ENCODE measurements at places on chromosomes 4 and X.

- H3K4me3 ChIP-seq = peak overlapping the region; percentile 72
- H3K4me1 ChIP-seq = peaks cover 4% of the 10 kb centered on the region
Observed at GRCh38 chr4:78552389-78553042, 946 bp downstream of the ANXA3 start.

DNA sequence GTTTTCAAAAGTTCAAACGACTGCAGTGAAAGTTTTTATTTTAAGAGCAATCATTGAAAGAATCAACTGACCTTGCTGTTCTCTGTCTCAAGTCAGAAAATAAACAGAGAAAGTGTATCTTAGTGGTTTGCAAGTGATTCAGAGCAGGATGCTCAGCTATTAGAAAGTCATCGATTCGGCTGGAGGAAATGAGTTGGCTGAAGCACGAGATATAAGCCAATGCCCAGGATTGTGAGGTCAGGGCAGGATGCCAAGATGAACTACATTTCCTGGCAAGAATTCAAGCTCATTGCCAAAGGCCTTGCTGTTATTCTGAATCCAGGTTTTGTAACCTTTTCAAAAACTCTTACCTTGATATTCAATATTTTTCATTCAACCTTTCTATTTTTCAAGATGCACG is 541.4 kb upstream of the BOD1L1 start:
- H3K36me3 ChIP-seq = no peaks in the 10 kb centered on the region
- no peak overlapping the region for H3K27ac ChIP-seq
- no peak overlapping the region for H3K4me3 ChIP-seq
- no peak for DNase-seq
- H3K4me1 ChIP-seq = no peaks in the 10 kb centered on the region

GRCh38 chrX:19867411-19867732 is 20.0 kb downstream of the SH3KBP1 start:
- H3K4me1 ChIP-seq = peaks cover 11% of the 10 kb centered on the region
- no peak overlapping the region for H3K27ac ChIP-seq
- H3K4me3 ChIP-seq = no peak overlapping the region
- H3K36me3 ChIP-seq = no peaks in the 10 kb centered on the region

DNA sequence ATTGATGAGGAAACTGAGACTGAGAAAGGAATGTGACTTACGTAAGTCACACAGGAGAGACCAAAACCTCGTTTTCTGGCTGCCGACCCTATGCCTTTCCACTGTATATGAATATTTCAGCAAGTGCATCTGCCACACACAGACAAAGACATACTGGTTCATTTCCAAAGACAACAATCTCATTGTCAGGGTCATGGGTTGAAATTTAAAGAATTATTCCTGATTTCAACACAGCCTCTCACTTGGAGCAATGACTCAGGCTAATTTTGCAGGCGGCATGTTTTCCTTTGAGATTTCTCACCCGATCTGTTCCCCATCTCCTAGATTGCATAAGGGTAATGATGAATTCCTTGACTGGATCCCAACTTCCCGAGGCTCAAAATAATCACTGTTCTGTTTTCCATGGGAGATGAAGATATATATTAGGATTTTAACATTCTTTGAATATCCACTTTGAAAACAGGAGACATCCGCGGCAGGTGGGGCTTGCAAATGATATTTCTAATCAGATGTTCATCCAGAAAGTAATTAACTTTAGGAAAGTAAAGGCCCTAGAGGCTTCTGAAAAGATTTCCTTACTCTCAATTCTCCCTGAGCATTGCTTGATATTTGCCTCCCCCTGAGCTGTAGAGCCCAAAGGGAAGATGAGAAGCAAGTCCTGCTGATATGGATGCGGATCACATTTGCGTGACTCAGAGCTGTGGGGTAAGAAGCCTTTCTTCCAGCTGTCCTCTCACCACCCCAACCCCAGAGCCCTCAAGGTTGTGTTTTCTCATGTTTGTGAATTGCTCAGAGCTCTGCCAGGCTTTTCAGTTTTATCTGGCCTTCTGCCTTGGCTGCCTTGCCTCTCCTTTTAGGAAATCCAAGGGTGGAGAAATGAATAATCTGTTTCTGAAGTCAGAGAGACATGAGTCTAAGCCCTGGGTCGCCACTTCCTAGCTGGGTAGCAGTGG is 361.1 kb upstream of the BOD1L1 start:
- no peak overlapping the region for H3K4me3 ChIP-seq
- H3K4me1 ChIP-seq = no peaks in the 10 kb centered on the region
- no peak overlapping the region for H3K27ac ChIP-seq
- H3K36me3 ChIP-seq = no peaks in the 10 kb centered on the region
- no peaks in the 10 kb centered on the region for H3K27me3 ChIP-seq
- peak; percentile 50 for DNase-seq

DNA sequence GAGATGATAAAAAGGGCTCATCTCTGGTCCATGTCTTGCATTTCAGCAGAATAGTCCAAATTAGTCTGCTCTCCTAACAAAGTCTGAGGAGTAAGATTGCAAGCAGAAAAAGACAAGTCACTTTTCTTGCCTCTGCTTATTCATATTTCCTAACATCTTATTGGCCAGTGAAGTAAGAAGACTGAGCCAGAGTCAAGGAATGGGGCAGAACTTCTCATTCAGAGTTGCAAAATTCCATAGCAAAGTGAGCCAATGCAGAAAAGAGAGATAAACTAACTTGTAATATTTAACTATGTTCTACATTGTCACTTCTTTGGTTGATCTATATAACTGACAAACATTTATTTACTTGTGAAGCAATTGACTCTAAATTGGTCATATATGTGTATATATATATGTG is 2304.0 kb downstream of the ARAP2 start:
- H3K4me3 ChIP-seq = no peak overlapping the region
- H3K27me3 ChIP-seq = no peaks in the 10 kb centered on the region
- H3K4me1 ChIP-seq = no peaks in the 10 kb centered on the region
- DNase-seq = no peak
- no peak overlapping the region for H3K27ac ChIP-seq
- no peaks in the 10 kb centered on the region for H3K36me3 ChIP-seq

DNA sequence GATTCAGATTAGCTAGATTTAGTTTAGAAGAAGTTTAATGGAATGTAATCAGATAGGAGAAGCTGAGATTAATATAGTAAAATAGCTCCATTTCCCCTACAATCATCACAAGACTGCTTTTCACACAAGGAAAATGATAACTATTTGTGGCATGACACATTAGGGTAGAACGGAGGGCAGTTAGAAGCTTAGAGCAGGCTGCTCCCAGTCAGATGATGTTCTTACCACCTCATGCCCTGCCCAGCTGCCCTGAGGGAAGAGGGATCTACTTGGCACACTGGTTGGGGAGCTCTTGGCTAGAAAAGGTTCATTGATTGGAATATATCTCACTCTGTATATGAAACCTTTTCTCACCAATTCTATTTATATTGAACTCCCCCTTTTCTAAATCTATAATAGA is 180.7 kb upstream of the IL15 start:
- H3K27ac ChIP-seq = no peak overlapping the region
- H3K4me1 ChIP-seq = no peaks in the 10 kb centered on the region
- H3K36me3 ChIP-seq = no peaks in the 10 kb centered on the region
- H3K4me3 ChIP-seq = no peak overlapping the region
- DNase-seq = no peak

DNA sequence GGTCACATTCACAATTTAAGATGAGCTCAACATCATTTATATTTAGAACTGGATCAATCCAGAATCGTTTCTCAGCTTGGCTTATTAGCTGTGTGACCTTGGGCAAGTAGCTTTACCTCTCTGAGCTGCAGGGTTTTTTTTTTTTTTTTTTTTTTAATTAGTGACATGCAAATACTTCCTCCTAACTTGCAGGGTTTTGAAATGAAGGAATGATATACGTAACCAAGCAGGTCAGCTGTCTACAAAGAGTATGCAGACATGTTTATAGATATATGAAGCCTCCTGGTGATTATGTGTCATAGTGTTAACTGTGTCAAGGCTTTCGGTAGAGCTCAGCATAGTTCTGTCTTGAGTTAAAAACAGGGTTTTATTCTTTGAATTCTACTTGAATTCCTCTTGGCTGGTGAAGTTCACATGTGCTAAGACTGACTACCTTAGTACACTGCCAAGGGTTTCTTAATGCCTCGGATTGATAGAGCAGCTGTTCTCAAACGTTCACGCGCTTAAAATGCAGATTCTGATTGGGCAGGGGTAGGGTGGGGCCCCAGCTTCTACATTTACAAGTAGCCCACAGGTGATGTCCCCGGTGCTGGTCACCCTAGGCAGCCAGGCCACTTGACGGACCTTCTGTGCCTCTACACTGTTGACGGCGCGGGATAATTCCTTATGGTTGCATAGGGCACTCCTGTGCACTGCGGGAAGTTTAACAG is 654 bp upstream of the STS start:
- H3K36me3 ChIP-seq = no peaks in the 10 kb centered on the region
- H3K27me3 ChIP-seq = no peaks in the 10 kb centered on the region
- peak overlapping the region; percentile 89 for H3K4me3 ChIP-seq
- peak; percentile 65 for DNase-seq

GRCh38 chrX:132333351-132333750 is 114.1 kb upstream of the RAP2C start:
- H3K27ac ChIP-seq = no peak overlapping the region
- DNase-seq = no peak
- no peaks in the 10 kb centered on the region for H3K36me3 ChIP-seq
- H3K4me3 ChIP-seq = no peak overlapping the region
- H3K27me3 ChIP-seq = no peaks in the 10 kb centered on the region

GRCh38 chr4:70753630-70754029 is 31.9 kb downstream of the RUFY3 start:
- H3K4me1 ChIP-seq = no peaks in the 10 kb centered on the region
- H3K27me3 ChIP-seq = no peaks in the 10 kb centered on the region
- peaks cover 3% of the 10 kb centered on the region for H3K36me3 ChIP-seq
- no peak overlapping the region for H3K4me3 ChIP-seq
- DNase-seq = no peak

DNA sequence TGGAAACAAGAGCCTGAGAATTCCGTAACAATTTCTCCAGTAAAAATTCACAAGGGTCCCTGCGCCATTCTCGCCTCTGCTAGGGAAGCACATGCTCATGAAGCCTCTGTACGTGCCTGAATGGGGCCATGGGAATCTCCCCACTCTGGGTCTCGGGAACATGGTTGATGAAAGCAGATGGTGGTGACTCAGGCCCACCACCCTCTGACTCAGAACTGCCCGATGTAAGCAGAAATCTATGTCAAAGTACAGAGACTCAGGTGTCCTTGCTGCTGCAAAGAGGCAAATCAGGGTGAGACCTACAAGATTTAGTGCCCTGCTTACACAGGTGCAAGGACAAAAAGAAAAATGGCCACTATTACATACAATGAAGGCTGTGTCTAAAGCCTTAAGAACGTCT is 65.0 kb downstream of the SCD5 start:
- no peak for DNase-seq
- H3K4me1 ChIP-seq = no peaks in the 10 kb centered on the region
- H3K36me3 ChIP-seq = no peaks in the 10 kb centered on the region
- peaks cover 4% of the 10 kb centered on the region for H3K27me3 ChIP-seq
- no peak overlapping the region for H3K4me3 ChIP-seq

GRCh38 chrX:7941390-7942042 is 14.3 kb upstream of the PNPLA4 start:
- H3K27ac ChIP-seq = no peak overlapping the region
- no peak overlapping the region for H3K4me3 ChIP-seq
- no peaks in the 10 kb centered on the region for H3K36me3 ChIP-seq
- DNase-seq = no peak
- H3K4me1 ChIP-seq = peaks cover 6% of the 10 kb centered on the region

DNA sequence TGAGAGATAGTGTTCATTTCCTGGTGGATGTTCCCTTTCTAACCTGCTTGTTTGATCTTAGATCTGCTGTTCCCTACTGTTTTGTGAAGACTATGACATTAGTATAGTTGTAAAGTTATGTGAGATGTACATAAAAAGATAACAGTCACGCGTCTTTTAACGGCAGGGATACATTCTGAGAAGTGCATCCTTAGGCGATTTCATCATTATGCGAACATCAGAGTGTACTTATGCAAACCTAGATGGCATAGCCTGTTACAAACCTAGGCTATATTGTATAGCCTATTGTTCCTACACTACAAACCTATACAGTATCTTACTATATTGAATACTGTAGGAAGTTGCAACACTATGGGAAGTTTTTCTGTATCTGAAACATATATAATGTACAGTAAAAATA is 50.4 kb downstream of the MCUB start:
- no peaks in the 10 kb centered on the region for H3K4me1 ChIP-seq
- no peaks in the 10 kb centered on the region for H3K36me3 ChIP-seq
- H3K4me3 ChIP-seq = no peak overlapping the region

DNA sequence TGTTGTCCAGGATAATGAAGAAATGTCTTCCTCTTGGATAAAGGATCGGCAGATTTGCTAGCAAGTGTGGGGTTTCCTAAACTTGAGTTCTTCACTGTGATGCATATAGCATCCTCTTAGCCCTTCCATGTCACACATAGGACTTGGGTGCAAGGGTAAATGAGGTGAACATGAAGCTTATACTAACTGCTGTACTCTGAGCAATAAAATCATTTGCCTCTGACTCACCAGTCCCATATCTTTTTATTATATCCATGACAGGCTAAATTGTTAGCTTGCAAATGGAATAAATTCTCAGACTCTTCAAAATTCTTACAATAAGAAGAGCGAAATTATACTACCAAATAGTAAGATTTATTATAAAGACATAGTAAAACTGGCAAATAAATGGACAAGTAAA is 14.7 kb upstream of the TBC1D1 start:
- no peak overlapping the region for H3K4me3 ChIP-seq
- H3K27ac ChIP-seq = no peak overlapping the region
- no peaks in the 10 kb centered on the region for H3K36me3 ChIP-seq
- H3K27me3 ChIP-seq = no peaks in the 10 kb centered on the region
- DNase-seq = no peak

- no peaks in the 10 kb centered on the region for H3K36me3 ChIP-seq
- DNase-seq = no peak
- no peak overlapping the region for H3K27ac ChIP-seq
- H3K4me3 ChIP-seq = no peak overlapping the region
Observed at GRCh38 chr4:153679486-153679885, 4.6 kb upstream of the TLR2 start.

GRCh38 chr4:184885602-184886001 is 59.8 kb upstream of the ACSL1 start:
- H3K27me3 ChIP-seq = no peaks in the 10 kb centered on the region
- H3K4me3 ChIP-seq = no peak overlapping the region
- no peak overlapping the region for H3K27ac ChIP-seq
- no peaks in the 10 kb centered on the region for H3K36me3 ChIP-seq
- no peaks in the 10 kb centered on the region for H3K4me1 ChIP-seq
